ENCODE measurements at places on chromosomes 2 and 18.

- no peak for DNase-seq
Measured at GRCh38 chr2:174664084-174664759, 66.6 kb upstream of the WIPF1 start.

DNA sequence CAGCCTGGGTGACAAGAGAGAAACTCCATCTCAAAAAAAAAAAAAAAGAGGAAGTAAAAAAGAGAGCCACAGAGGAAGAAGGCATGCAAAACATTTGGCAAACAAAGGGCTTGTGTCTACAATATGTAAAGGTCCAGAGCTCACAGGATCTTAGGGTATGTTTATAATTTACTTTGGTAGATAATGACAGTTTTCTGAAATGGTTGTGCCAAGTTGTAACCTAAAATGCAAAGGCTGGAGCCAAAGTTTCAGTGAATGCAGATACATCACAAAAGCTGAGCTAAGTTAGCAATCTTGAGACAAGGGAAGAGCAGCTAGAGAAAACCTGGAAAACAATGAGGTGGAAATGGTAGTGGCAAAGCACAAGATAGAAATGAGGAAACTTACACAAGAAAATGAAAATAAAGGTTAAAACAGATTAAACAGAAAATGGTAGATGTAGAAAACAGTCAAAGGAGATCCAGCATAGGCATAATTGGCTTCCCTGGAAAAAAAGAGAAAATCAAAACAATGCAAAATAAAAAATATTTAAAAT is 77.5 kb upstream of the HK2 start:
- no peak for DNase-seq

DNA sequence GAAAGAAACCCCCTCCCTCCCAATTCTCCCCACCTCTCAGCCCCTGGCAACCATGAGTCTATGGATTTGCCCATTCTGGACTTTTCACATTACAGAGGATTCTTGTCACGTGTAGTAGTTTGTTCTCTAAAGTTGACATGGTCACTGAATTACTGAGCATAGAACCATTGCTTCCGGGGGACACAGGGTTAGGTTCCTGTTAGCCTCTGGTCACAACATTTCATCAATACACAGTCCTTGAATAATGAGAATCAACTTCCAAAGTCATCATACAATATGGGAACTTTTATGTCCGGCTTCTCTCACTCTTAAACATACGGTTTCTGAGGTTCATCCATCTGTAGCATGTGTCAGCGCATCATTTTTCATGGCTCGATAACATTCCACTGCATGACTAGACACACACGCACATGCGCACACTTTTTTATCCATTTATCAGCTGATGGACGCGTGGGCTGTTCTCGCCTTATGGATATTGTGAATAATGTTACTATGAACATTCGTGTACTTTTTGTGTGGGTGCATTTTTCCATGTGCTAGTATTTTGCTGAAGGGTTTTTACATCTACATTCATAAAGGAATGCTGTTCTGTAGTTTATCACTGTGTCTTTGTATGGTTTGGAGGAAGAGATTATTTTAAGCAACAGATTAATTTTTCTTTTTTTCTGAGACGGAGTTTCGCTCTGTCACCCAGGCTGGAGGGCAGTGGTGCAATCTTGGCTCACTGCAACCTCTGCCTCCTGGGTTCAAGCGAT is 48.1 kb downstream of the PARD6G start:
- no peak for DNase-seq

GRCh38 chr2:102110171-102110570 is 32.4 kb upstream of the IL1R1 start:
- DNase-seq, result no peak

GRCh38 chr2:219452361-219453317 is 18.0 kb downstream of the SPEG start:
- DNase-seq, result peak; percentile 21

DNA sequence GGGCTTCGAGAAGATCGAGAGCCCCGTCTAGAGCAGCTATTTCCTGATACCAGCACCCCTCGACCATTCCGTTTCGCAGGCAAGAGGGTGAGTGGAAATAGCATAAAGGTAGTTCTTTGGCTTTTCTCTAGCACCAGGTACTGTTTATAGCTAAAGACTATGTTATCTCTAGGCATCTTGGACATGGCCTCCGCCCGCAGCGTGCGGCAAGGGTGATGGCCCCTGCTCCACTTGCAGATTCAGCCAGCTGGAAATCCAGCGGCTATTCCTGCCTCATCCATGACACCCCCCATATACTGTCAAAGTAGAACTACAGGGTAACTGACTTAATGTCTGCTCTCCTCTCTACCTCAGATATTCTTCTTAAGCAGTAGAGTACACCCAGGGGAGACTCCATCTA is 3.3 kb downstream of the AGBL5 start:
- DNase-seq, result no peak
